ENCODE measurements at places on chromosomes 12 and 14.

DNA sequence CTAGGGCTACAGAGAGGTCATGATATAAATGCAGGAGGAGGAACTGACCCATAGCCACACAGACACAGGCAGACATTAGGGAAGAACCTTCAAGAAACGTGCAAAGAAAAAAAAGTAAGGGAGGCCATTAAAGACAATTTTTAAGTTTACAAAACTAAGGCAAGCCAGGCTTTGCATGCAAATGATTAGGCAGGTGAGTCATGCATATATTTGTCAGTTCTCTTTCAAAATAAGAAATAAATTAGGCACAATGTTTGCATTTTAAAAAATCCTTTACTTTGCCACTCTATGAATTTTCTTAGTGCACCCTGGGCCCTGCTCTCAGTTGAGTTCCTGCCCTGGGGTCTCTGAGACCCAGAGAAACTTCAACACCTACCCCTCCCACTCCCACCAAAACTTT is 75.0 kb downstream of the PRMT8 start:
- no peak for DNase-seq

DNA sequence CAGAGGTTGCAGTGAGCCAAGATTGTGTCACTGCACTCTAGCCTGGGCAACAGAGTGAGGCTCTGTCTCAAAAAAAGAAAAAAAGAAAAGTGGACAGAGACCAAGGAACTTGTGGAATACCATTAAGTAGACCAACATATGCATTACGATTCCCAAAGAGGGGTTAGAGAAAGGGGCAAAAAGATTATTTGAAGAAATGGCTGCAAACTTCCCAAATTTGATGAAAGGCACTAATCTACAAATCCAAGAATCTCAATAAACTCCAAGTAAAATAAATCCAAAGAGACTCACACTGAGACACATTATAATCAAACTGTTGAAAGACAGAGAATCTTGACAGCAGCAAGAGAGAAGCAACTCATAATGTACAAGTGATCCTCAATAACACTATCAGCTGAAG is 4.8 kb upstream of the OXA1L start:
- no peak for DNase-seq

DNA sequence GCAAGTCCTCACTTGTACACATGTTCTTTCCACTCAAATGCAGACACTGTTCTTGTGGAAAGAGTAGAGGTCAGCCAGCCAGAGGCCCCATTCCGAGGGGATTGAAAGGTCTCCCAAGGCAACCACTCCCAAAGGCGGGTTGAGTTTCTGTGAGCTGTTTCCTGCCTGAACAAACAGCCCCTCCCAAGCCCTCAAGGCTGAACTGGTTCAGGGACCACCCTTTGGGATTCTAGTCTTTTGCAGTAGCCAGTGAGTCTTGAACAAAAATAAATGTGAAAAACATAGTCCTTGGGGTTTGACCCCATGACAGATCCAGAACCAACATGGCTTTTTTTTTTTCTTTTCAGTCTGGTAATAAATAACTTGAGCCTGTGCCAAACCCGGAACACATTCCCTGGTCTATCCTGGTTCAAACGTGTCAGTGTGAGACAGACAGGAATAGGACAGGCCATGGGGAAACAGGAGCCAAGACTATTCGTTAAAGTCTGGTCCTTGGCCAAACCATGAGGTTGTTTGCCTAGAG is 17.6 kb upstream of the STK38L start:
- DNase-seq: peak; percentile 69

GRCh38 chr12:5273709-5274108 is 158.2 kb upstream of the NTF3 start:
- no peak for DNase-seq

DNA sequence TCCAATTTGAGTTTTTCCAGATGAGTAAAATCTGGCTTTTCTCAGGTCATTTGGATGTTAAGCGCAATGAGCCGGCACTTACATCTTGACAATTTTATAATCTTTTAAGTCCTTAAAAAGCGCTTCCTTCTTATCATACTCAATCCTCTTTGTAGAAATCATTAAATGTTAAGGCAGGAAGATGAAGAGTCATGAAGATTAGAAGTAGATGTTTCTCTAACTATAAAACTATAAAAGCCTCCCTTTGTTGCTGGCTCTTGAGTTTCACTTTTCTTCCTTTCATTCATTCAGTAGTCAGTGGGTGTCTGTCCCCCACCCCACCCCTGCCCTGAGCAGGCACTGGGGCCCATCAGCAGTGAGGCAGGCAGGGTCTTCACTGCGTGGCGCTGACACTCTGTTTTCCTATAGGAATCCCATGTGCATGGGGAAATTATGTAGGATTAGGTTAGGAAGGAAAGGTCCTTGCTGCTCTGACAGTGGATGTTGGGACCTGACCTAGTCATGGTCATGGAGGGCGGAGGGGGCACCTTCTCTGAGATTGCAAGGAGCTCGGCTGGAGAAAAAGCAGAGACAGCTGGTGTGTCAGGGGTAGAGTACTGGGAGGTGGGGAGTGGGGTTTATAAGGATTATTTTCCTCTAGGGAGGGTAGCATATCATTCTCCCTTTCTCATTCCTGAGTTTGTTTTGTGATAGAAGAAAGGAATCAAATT is 65.8 kb downstream of the CCDC92 start:
- DNase-seq: no peak

DNA sequence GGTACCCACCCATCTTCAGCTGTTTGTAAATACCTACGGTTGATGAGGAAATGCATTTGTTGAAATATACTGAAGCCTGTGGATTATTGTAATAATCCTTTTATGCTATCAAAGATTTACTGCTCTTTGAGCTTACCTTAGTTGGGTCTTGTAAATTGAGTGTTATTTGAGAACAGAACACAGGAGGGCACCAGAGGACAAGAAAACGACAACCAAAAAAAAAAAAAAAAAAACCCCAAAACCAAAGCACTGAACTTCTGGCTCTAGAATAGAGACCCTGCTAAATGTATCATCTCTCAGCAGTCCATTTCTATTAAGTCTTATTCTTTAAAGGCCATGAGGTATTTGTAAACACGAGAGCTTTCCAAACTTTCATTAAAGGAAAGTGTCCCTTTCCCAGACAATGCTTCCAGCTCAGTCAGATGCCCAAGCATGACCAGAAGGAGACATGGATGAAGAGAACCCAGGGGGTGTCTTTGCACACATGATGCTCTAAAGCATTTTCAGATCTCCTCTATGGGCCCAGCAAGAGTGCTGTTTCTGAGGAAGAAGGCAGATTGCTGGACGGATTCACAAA is 763.9 kb downstream of the NRXN3 start:
- peak; percentile 42 for DNase-seq

- no peak for DNase-seq
Observed at GRCh38 chr12:39364196-39364595, 78.7 kb downstream of the KIF21A start.

- DNase-seq: no peak
Observed at GRCh38 chr12:113347-113746, 46.8 kb downstream of the IQSEC3 start.
